ENCODE measurements at places on chromosomes 1 and 21.

DNA sequence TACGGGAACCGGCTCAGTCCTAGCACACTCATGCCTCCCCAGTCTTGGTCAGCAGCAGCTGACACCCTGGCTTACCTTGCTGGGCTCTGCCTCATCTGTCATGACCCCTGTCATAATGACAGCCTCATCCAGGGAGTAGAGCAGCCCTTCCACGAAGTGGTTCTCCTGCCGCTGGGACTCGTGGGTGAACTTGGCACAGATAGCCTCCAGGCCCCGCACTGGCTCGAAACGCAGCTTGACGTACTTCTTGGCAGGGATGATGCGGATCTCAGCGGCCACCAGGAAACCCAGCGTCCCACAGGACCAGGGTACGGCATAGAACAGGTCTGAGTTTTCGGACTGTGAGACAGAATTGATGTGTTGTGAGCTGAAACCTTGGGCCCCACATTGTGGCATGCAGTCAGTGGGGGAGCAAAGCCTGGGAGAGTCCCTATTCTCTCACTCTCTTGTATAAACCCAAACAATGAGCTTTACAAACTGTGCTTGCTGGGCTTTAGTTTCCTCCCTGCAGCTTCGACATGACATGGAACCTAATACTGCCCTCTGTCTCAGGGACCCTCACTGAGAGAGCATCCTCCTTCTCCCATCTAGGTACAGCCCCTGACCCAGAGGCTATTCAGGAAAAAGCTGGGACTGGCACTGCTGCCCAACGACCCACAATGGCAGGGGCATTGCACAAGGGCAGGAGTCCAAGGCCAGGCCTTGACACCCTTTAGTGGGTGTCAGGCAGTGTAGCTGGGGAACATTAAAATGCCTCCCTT lies 15.5 kb downstream of the DHCR24 start:
- no peak for DNase-seq

- DNase-seq: no peak
Observed at GRCh38 chr1:117759535-117759934, 153.7 kb downstream of the TENT5C start.

DNA sequence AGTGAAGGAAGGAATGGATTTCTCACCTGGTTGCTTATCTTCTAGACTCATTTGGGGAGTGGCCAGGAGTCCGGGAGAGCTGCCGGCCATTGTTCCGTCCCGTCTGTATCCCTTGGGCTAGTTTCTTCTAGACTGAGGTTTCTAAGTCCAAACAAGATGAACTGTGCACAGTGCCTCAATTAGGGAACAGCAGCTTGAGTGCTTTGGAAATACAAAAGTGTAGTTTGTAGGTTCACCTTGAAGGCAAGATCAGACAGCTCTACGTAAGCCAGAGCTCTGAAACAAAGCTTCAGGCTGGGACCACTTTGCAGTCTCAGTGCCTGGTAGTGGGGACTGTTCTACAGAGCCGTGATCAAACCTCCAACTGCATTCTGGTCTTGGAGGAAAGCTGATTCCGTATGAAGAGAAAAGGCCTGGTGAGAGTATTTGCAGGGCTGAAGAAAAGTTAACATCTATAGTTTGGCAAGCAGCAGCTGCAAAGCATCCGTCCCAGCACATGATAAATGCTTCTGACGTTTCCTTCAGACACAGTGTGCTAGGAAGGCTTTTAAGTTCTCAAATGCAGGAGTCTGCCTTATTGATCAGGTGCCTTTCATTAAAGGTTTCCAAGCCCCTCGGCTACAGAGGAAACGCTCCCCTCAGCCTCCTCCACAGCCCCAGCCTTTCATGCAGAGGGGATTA lies 432.8 kb downstream of the KIF26B start:
- DNase-seq: no peak

GRCh38 chr1:55484173-55484572 lies 269.0 kb upstream of the USP24 start:
- no peak for DNase-seq

DNA sequence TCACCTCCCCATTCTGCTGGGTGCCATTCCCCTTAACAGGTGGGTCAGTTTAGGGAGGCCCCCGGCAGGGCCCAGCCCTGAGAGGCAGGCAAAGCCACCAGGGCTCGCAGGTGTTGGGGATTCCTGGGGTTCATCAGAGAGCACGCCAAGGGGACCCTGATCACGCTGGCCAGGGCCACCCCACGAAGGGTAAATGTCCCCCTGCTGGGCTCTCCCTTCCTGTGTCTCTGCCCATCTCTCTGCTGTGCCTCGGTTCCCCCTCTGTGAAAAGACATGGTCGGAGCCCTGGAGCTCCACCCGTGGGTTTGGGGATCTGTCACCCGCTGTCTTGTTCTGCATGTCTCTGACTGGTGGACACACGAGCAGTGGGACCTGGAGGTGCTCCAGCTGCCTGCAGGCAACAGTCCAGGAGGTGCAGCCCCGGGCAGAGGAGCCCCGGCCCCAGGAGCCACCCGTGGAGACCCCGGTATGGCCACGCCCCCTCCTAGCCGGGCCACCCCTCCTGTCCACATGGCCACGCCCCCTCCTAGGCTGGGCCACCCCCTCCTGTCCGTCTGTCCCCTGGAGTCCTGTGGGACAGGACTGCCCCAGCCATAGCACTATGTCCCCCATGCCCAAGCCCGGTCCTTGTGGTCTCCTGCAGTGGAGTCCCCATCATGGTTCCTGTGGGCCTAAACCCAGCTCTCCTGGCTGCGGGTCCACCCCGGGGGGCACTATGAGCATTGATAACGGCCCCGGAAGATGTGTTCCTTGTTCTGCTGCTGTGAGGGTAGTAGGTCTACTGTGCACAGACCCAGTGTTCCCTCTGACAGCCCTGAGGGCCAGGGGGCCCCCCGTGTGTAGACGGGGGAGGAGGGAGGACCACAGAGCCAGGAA lies 6.5 kb downstream of the AIRE start:
- DNase-seq: no peak

- DNase-seq: no peak
Observed at GRCh38 chr1:47386268-47386667, 29.8 kb upstream of the FOXE3 start.

GRCh38 chr1:156145650-156146019 lies 7.8 kb upstream of the SEMA4A start:
- no peak for DNase-seq

GRCh38 chr21:38145104-38145503 lies 111.7 kb upstream of the KCNJ15 start:
- DNase-seq: no peak

- DNase-seq: no peak
Observed at GRCh38 chr1:55131801-55132200, 83.4 kb downstream of the USP24 start.

DNA sequence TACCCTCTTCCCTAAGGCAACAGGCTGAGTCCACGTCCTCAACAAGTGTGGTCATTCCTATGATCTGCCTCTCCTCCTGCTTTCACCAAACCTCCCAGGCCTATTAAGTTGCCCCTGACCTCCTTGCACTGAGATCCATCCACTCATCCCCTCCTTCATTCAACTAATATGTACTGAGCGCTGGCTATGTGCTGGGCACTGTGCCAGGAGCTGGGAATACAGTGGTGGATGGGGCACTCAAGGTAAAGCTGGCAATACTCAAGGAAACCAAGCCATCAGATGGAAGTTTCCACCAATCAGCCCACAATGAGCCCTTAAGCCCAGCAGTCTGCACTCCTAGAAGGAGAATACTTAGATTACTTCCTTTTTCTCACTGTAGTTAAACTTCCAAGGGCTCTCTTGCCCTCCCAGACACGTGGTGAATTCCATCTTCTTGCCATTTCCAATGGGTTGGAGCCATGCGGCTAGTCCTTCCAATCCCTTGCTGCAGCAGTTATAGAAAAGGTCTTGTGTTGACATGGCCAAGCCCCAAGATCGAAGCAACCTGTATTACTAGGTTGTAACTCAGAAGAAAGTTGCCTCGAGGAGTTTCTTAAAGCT lies 279.9 kb upstream of the RUNX1 start:
- DNase-seq: no peak

GRCh38 chr1:106678279-106679050 lies 378.0 kb upstream of the PRMT6 start:
- no peak for DNase-seq

DNA sequence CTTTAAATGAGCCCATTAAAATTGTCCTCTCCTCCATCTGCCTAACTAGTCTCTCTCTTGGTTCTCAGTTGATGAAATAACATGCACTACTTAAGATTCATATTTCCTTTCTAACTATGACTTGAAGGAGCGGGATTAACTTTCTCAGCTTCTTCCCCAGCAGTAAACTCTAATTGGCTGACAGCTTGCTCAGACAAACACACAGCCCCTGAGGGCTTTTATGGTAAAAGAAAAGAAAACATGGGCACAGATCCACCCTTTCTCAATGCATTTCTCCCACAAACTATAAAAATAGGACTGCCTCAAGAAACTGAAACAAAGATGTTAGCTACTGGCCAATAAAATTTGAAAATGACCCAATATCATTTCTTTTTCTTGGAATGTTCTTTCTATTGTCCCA lies 703.1 kb downstream of the ADGRL2 start:
- no peak for DNase-seq

DNA sequence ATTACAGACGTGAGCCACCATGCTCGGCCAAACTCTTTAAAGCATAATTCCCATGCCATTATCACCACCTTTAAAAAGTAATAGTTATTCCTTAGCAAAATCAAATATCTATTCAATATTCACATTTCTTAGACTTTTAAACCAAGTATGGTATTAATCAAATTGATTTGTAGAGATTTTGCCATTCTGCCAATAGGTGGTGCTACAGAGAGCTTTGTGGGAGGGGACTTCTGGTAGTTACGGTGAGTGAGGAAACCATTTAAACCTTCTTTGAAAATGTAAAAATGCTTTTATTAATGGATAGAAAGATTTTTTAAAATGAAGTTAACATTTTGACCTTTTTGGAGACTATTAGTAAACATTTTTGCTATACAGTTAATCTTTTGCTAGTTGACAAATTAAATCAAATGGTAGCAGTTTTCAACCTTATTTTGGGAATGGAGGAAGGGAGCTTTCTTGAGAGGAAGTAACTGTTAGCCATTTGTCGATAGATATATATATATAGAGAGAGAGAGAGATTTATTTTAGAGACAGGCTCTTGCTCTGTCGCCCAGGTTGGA lies 19.3 kb downstream of the IARS2 start:
- no peak for DNase-seq

- peak; percentile 83 for DNase-seq
Observed at GRCh38 chr1:77039739-77040138, 172.5 kb downstream of the ST6GALNAC5 start.
